CD4-positive, alpha-beta T cell treated with Interleukin-15 for 4 hours (primary cell): ENCODE measurements at places on chromosomes 16 and 17.

DNA sequence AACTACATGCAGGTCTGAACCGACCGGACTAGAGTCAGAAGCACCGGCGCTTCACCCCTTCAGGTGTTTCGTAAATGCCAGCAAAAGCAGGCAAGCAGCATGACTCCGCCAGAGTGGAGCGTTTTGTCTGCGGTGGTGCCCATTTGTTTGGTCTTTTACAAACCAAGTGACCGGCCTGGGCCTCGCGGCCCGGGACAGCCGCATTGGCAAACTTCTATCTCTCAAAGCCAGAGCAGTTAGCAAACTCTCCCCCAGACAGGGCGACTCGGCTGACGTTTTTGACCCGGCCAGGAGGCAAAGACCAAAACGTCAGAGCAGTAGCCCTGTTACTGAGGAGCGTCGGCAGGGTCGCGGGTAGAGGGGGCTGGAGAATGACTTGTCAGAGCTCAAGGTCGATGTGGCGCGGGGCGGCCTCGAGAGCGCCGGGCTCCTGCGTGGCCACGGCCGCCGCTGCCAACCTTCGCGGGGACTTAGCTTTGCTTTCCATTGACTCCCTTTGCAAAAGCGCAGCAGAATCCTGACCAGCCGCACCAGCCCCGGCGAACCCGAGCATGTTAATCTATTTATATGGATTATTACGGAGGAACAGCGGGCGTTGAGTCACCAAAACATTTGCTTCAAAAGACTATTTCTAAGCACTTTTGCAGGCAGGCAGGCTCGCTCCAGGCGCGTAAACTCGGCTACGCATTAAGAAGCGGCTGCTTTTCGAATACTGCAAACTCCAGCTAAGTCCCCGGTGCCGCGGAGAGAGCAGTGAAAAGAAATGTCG lies 763 bp upstream of the SOX9 start:
- DNase-seq, result no peak

GRCh38 chr17:66952031-66952524 lies 12.4 kb upstream of the CACNG4 start:
- DNase-seq, result no peak

DNA sequence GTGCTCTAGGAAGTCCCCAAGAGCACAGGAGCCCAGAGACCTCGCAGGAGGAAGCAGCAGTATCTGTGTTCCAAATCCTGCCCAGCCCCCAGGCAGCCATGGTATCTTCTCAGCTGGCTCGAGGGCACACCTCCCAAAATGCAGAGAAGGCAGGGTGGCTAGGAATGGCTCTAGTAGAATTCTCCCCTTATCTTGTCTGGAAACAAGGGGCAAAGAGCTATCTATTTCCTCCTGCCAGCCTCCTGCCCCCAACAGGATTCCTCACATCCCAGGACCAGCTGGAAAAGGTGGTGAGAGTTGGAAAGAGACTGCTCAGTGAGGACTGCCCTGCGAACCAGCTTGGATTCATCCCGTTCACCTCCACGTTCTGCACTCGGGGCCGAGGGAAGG lies 8.6 kb upstream of the TSPOAP1 start:
- DNase-seq, result peak; percentile 47

DNA sequence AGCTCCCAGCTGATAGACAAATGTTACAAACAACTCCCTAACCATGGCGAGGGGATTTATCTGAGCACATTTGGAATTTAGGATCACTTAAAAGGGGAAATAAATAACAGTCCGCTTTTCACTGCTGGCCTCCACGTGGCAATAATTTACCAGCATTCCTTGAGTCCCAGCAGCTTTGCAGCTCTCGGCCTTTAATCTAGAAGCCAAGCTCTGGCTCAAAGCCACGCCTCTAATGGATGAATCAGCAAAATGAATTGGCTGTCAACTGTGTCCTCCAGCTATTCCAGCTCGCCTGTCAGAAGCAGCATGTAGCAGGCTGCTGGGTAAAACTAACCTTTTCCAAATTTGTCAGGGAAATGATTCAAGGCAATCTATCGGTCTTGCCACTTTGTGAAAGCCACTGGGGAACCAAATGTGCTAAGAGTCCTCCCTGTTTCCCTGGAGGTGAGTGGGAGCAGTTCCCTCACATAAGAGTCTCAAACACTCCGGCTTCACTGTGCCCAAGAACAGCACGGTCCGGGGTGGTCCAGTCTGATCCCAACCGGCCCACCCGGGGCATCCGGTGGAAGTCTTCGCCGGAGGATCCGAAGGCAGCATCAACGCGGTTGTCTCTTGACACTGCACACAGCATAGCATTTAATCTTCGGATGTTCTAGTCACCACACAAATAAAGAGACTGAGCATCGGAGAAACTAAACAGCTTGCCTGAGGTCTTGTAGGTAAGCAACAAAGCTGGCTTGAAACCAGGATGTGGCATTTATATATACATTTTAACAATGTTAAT lies 143.3 kb downstream of the PARN start:
- no peak for DNase-seq

- DNase-seq, result no peak
Observed at GRCh38 chr17:64358261-64358788, 32.3 kb downstream of the PECAM1 start.

DNA sequence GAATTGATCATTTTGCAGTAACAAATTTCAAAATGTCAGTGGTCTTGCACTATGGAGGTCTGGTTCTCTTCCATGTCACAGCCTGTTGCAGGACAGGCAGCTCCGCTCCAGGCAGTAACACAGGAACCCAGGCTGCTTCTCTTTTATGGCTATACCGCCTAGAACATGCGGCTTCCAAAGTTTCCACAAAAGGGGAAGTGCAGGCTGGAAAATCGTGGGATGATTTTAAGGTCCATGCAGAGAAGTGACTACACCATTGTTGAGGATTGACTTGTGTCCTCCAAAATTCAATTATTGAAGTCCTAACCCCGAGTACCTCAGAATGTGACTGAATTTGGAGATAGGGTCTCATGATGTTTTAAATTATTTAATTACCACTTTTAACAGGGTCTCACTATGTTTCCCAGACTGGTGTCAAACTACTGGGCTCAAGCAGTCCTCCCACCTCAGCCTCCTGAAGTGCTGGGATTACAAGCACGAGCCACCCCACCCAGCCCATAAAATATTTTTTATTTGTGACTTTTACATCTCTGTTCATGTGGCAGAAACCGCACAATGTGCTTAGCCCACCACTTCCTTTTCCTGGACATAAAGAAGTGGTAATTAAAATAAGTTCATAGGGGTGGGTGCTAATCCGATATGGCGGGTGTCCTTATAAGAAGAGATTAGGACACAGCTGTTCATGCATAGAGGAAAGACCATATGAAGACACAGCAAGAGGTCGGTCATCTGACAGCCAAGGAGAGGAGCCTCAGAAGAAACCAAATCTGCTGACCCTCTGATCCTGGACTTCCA lies 279.2 kb upstream of the RPL38 start:
- no peak for DNase-seq

GRCh38 chr17:47889734-47890529 lies 6.1 kb upstream of the SP2 start:
- DNase-seq, result peak; percentile 91

GRCh38 chr17:13568582-13569397 lies 32.9 kb downstream of the HS3ST3A1 start:
- DNase-seq, result no peak

GRCh38 chr17:42894283-42895184 lies 6.1 kb upstream of the G6PC1 start:
- DNase-seq, result no peak

- DNase-seq, result no peak
Observed at GRCh38 chr16:4869147-4869805, 22.0 kb downstream of the UBN1 start.

GRCh38 chr16:52051414-52052172 lies 495.4 kb downstream of the TOX3 start:
- DNase-seq, result no peak

DNA sequence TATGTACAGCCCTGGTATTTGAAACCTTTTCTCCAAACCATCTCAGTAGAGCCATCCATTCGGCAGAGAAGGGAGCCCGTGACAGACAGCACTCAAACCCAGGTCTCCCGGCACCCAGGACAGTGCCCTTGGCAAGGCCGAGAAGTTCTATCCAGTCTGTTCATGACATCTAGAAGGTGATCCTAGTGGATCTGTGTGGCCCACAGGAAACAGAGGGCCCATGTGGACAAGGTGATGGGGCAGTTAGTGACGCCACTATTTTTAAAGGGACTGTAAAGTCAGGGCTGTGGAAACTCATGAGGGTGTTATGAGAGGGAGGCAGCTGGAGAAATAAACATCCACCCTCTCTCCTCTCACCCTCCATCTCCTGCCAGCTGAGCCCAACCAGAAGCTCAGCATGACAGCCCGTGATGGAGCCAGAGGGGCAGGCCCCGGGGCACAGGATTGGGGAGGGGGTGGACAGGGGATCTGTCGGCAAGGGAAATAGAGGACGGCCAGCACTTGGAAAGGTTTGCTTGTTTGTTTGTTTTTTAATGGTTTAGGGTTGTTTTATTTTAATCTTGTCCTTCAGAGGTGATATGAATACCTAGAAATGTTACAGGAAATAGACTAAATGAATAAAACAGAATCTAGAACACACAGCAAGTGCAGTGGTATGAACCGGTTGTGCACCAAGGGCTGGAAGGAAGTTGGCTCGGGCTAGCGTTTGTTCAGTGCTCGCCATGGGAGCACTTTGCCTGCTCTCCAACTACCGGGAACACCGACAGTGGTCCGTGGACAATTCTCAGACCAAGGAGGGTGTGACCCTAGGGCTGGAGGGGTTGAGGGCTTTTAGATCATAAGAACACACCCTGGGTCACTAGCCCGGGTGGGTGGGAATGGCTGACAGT lies 17.1 kb downstream of the MYLK3 start:
- no peak for DNase-seq

GRCh38 chr16:30049871-30050270 lies 15.7 kb upstream of the ALDOA start:
- DNase-seq, result no peak

DNA sequence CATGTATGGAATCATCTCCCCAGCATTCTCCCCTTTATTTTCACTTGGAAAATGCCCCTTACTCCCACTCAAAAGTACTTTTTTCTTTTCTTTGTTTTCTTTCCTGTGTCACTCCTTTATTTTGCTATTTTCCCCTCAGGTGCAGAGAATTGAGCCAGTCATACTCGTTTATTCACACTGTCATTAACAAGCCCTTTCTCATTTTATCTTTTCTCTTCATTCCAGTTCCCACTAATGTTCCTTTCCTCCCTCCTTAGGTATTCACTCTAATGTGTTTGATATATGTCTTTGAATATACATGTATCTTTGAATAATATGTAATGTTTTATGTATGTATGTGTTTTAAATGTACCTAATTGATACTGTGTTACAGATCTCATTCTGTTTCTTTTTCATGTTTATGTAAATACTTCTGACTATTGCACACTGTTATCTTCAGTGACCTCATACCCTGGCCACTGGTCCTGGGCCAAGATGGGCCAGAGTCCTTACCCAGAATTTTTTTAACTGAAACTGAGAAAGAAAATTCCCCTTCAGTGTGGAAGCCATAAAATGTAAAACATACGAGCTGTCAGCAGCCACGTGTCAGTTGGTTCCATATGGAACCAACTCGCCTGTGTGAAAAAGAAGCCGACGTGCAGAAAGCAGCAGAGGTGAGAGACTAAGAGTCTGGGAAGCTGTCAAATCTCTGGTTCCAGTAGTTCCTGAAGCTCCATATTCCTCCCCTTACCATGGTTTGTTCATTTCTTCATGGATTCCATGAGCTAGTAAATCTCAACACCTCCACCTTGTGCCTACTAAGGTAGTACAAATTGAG lies 5.8 kb downstream of the SRR start:
- no peak for DNase-seq

DNA sequence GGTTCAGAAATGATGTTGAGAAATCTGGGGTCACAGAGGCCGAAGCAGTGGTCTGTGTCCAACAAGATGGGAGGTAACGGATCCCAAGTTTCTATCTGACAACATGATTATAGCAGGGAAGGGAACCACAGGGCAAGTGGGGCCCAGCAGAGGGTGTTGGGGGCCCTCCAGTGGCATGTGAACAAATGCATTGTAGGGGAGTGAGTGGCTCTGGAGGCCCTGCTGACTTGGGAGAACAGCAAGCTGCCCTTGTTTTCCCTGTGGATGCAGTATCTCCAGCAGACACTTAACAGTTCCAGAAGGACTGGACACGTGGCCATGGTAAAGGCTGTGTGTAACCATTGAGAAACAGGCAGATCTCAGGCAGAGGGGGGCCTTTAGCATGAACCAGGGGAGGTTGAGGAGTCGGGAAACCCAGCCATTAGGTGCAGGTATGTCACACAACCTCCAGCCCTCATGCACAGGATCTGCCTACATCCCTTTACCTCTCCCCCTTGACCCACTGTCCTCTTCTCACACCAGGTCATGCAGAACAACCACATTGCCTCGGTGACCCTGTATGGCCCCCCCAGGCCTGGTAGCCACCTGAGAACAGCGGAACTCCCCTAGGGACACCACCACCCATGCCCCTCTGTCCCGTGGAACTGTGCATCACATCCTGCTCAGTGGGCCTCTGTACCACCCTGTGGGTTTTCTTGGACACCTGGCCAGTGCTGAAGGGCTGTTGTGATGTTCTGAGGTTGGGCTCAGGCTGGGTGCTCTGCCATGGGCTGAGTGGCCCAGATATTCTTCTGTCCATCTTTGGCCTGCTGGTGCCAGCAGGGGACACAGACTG lies 4.1 kb downstream of the B3GNT9 start:
- DNase-seq, result no peak

DNA sequence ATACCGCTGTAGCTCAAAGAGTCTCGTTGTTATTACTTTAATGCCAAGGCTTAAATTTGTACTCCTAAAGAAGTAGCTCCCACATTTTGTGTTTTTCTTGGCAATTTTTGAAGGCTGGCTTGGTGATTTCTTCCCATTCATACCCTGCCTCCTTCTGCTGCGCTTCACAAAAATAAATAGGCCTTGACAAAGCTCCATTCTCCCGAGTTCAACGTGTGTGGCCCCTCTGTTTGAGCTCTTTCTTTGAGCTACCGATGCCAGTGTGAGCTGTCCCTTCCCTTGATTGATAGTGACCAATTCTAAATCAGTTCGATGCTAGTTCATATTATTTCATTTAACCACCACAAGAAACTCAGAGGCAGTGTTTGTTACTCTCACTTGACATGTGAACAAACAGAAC lies 96.8 kb downstream of the MAP2K6 start:
- no peak for DNase-seq

GRCh38 chr16:3498988-3499387 lies 1.8 kb upstream of the CLUAP1 start:
- no peak for DNase-seq

DNA sequence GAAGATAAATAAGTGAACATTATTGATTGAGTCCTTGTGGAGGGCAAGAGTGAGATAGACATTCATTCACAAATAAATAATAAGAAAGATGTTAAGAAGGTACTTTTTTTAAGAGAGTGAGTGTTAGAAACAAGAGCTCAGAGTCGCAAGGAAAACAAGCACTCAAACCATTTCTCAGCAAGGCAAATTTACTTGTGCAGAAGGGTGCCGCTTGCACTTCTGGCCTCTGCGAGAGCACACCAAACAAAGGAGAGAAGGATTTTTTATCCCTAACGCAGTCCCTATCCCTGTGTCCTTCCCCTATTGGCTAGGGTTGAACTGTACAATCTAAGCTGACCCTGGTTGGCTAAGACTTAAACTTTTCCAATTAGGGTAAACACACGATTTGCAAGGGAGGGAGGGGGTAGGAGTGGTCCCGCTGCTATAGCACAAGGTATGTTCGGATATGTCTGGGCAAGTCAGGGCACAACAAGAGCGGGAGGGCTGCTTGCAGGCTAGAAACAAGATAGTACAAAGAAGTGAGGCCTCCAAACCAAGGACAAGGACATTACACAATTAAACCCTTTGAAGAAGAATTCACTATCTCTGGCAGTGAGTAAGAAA lies 156.2 kb downstream of the PPM1E start:
- no peak for DNase-seq

GRCh38 chr16:24381470-24382118 lies 125.5 kb downstream of the CACNG3 start:
- no peak for DNase-seq
